ENCODE measurements at places on chromosomes 1 and 21. TPM values are rescaled to one million over a fixed set of nuclear protein-coding genes. Genes with fewer than 3 reads are reported as not detected.

ADGRL2 gene
- 141 TPM for total RNA-seq

ARL8A gene
- total RNA-seq, result 37.5 TPM

DNA sequence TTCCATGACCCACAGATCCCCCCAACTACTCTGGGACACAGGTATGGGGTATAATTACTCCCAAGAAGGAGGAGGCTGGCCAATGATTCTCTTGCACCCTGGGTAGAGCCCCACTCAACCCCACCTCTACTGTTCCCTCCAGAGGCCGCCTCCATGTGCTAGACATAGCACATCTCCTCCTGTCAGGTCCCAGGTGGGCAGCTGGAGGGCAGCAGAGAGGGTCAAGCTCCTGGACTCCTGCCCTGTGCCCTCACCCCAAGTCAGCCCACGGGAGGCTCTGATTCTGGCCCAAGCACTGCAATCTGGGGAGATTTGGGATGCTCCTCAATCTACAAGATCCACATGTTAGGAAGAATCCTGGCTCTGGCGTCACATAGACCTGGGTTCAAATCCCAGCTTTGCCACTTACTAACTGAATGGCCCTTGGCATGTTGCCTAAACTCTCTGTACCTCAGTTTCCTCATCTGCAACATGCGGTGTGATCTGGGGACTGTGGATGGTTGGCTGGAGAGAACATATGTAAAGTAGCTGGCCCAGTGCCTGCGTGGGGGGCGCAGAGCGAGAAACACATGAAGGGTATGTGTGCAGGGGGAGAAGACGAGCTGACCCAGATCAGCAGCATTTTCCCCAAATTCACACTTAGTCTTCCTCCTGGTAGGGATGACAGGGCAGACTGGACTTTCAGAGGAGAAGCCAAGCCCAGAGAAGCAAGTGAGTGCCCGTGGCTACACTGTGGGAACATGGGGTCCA is 23.2 kb downstream of the TNNT2 start:
- H3K4me1 ChIP-seq, result no peaks in the 10 kb centered on the region
- no peaks in the 10 kb centered on the region for H3K36me3 ChIP-seq
- no peak overlapping the region for H3K4me3 ChIP-seq

MPZ gene
- total RNA-seq, result 0.79 TPM

LY9 gene
- 0.59 TPM for total RNA-seq

DNA sequence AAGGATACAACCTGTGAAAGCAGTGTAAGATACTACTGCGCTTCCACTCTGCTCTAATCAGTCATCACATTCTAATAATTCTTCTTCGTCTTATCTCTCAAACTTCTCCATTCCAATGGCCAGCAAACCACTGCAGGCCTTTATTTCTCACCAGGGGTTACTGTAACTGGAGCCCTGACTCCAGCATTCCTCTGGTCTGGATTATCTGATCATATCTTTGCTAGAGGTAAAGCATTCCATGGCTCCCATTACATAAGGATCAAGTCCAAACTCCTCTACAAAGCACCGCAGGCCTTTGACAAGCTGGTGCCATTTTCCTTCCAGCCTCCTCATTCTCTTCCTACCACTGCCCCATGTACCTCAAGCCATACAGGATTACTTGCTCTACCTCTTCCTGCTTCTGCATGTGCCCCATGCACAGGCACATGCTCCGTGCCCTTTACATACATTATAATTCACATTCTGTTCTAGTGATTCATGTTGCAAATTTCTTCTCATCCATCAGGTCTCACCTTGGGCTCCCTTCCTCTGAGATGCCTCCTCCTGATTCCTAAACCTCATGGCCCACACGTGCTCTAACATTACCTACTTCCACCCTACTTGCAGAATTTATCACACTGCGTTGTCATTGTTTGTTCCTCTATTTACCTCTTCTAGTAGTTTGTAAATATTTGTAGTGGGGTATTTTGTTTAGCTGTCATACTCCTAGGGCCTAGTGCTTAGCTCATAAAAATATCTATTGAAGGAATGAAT is 9.3 kb upstream of the SERBP1 start:
- no peak overlapping the region for H3K4me3 ChIP-seq
- H3K27ac ChIP-seq, result no peak overlapping the region
- no peaks in the 10 kb centered on the region for H3K27me3 ChIP-seq

DNA sequence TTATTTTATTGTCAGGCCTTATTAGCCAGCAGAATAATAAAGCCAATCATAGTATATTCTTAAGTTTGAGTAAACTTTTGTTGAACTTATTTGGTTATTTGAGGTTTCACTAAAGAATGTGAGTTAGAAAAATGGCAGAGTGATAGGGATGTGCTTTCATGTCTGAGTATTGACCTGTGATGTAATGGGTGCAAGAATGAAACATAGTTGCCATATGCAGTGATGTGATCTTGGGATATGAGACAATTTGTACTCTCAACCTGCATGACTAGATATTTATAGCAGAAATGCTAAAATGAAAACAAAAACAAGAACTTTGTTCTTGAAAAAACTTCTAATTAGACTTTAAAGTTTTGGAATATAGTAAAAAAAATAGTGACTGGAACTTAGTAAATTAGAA is 97.9 kb downstream of the DISP1 start:
- H3K4me1 ChIP-seq, result no peaks in the 10 kb centered on the region
- no peaks in the 10 kb centered on the region for H3K27me3 ChIP-seq
- DNase-seq, result no peak

DNA sequence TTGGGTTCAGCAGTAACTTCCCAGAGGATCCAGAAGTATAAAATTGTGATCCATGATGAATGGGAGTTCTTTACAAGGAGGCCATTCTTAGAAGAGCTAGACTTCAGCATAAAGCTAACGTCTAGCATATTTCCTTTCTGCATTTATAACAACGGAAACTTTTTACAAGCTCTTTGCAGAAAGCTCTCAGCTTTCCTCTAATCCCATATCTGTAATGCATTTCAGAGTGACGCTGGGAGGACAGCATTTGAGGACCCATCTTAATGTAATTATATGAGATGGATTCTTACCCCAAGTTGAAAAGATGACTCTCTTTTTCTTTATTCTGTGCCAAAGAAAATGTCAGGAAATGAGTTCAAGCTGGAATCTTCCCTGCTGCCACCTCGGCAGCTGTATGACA is 132.0 kb upstream of the CACHD1 start:
- H3K4me1 ChIP-seq, result no peaks in the 10 kb centered on the region
- no peak overlapping the region for H3K27ac ChIP-seq
- no peaks in the 10 kb centered on the region for H3K36me3 ChIP-seq
- no peak overlapping the region for H3K4me3 ChIP-seq
- no peaks in the 10 kb centered on the region for H3K27me3 ChIP-seq
- no peak for DNase-seq

DNA sequence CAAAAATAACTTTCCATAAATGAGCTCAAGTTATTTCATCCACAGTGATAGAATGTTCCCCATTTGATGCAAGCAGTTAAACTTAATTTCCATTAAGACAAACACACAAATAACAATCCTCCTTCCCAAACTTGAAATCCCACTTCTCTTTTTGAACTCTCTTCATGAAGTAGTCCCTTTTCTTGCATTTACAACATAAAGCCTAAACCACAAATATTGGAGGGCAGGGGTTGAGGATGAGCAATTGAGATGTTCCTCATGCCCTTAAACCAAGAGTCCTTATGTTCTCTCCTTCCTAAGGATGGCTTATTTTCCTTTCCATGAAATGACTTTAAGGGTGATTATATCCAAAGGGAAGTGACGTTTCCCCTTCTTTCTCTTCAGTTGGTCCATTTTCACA is 228.8 kb downstream of the DISC1 start:
- H3K36me3 ChIP-seq, result no peaks in the 10 kb centered on the region
- H3K4me1 ChIP-seq, result peaks cover 9% of the 10 kb centered on the region
- no peaks in the 10 kb centered on the region for H3K27me3 ChIP-seq
- no peak for DNase-seq

GRCh38 chr1:3457910-3458883 is 3.7 kb downstream of the ARHGEF16 start:
- H3K4me1 ChIP-seq, result peaks cover 10% of the 10 kb centered on the region
- DNase-seq, result no peak
- H3K36me3 ChIP-seq, result no peaks in the 10 kb centered on the region
- H3K27ac ChIP-seq, result no peak overlapping the region

FCN3 gene
- total RNA-seq, result 7.4 TPM

DNA sequence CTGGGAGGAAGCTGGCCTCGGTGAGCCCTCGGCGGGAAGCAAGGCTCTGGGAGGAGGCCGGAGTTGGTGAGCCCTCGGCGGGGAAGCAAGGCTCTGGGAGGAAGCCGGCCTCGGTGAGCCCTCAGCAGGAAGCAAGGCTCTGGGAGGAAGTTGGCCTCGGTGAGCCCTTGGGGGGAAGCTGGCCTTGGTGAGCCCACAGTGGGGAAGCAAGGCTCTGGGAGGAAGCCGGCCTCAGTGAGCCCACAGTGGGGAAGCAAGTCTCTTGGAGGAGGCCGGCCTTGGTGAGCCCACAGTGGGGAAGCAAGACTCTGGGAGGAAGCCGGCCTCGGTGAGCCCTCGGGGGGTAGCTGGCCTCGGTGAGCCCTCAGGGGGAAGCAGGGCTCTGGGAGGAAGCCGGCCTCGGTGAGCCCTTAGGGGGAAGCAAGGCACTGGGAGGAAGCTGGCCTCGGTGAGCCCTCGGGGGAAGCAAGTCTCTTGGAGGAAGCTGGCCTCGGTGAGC is 36.0 kb downstream of the KRTAP10-1 start:
- H3K27me3 ChIP-seq, result no peaks in the 10 kb centered on the region
- no peaks in the 10 kb centered on the region for H3K36me3 ChIP-seq
- DNase-seq, result no peak

PEX19 gene
- total RNA-seq, result 65.2 TPM

- H3K27me3 ChIP-seq, result no peaks in the 10 kb centered on the region
- H3K27ac ChIP-seq, result no peak overlapping the region
- peaks cover 20% of the 10 kb centered on the region for H3K4me1 ChIP-seq
- peak overlapping the region; percentile 54 for H3K4me3 ChIP-seq
Measured at GRCh38 chr1:151146072-151146411, 389 bp downstream of the SEMA6C start.

OR2T29 gene
- total RNA-seq, result not detected

ANGPTL3 gene
- total RNA-seq, result not detected

- no peaks in the 10 kb centered on the region for H3K27me3 ChIP-seq
- peak overlapping the region; percentile 79 for H3K27ac ChIP-seq
- peak; percentile 48 for DNase-seq
Measured at GRCh38 chr1:223706077-223706973, 6.0 kb upstream of the CAPN2 start.

GRCh38 chr1:24351247-24351646 is 32.1 kb downstream of the GRHL3 start:
- H3K27ac ChIP-seq, result no peak overlapping the region
- H3K4me3 ChIP-seq, result no peak overlapping the region
- no peak for DNase-seq
- no peaks in the 10 kb centered on the region for H3K36me3 ChIP-seq

EFNA4 gene
- 9.4 TPM for total RNA-seq

DNA sequence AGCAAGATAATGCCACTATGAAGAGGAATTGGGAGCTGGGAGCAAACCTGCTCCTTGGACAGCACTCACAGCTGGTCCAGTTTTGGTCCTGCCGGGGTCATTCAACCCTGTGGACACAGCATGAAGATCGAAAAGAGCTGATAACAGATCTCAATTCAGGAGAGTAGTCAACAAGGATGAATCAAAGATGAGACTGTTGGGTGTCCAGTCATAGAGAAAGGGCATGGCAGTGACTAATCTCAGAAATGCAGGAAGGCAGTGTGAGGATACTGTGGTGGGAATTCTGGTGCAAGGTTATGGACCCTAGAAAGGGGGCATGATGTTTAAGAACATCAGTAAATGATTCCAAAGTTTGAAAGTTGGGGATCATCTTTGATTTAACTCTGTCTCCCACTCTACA is 261.4 kb upstream of the ZP4 start:
- no peak overlapping the region for H3K27ac ChIP-seq

DNA sequence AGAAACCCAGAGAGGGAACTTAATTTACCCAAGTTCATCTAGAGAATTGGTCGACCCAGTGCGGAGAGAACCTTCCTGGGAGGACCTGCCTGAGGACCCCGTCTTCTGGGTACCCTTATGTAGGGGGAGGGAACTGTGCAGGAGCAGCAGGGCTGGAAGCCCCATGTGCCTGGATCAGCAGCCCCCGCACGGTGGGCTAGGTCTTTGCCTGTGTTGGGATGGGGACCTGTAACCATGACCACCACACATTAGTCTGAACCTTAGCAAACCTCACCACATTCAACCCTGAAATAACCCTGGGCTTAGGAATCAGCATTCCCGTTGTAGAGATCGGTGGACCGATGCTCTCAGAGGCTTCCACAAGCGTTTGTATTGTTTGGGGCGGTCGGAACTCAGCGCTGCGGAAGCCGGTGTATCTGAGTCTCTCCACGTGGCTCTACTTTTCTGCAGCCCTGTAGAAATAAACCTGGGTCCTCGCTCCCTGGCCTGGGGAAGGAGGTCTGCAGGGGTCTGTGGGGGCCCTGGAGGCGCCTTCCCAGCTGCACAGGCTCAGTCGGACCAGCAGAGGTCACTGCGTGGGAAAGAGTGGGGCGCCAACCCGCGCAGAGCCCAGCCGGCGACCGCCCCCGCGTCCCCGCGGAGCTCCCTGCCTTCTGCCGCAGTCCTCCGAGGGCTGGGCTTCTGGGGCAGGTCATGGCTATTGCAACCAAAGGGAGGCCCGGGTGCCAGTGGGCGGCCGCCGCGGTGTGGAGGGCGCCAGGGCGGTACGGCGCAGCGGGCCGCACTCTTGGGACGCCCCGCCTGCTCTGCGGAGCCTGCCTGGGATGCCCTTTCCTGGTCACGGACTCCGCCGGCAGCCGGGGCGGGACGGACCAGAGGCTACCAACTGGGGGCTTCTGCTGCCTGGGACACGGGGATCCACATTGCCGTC is 36.2 kb upstream of the KCNA10 start:
- H3K27ac ChIP-seq, result no peak overlapping the region
- H3K4me1 ChIP-seq, result peaks cover 8% of the 10 kb centered on the region
- no peaks in the 10 kb centered on the region for H3K27me3 ChIP-seq
- DNase-seq, result peak; percentile 71

UBE2U gene
- total RNA-seq, result not detected

FCAMR gene
- total RNA-seq, result not detected
